ENCODE measurements at places on chromosomes 2 and 18. TPM values are rescaled to one million over a fixed set of nuclear protein-coding genes. Genes with fewer than 3 reads are reported as not detected.

Gene IWS1
- 51.3 TPM for total RNA-seq

Gene UGT1A4
- 73.6 TPM for total RNA-seq

- no peak for DNase-seq
These were observed 16.6 kb downstream of the SMC6 start for GRCh38 chr2:17736989-17737388.

GRCh38 chr2:124604940-124605339, 579.9 kb downstream of the CNTNAP5 start:
- DNase-seq, result no peak

Gene LOXHD1
- total RNA-seq, result not detected

Gene CXCR1
- not detected for total RNA-seq

Gene CARF
- total RNA-seq, result 6.5 TPM

DNA sequence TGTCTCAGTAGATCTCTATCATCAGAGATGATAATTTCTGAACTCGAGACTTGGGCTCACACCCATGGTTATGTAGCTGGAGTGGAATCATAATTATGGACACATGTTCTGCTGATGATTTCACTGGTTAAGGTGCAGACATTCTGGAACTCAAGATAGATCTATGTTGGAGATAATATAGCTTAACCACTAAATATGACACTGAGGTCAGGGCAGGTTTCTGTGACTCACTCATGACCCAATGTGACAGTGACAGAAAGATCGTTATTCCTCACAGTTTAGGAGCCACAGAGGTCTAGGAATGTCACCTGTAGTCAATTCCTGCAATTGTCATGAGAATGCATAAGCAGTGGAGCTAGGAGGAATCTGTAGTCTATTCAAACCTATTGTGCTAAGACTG, 828.6 kb downstream of the TRIB2 start:
- peak; percentile 39 for DNase-seq

DNA sequence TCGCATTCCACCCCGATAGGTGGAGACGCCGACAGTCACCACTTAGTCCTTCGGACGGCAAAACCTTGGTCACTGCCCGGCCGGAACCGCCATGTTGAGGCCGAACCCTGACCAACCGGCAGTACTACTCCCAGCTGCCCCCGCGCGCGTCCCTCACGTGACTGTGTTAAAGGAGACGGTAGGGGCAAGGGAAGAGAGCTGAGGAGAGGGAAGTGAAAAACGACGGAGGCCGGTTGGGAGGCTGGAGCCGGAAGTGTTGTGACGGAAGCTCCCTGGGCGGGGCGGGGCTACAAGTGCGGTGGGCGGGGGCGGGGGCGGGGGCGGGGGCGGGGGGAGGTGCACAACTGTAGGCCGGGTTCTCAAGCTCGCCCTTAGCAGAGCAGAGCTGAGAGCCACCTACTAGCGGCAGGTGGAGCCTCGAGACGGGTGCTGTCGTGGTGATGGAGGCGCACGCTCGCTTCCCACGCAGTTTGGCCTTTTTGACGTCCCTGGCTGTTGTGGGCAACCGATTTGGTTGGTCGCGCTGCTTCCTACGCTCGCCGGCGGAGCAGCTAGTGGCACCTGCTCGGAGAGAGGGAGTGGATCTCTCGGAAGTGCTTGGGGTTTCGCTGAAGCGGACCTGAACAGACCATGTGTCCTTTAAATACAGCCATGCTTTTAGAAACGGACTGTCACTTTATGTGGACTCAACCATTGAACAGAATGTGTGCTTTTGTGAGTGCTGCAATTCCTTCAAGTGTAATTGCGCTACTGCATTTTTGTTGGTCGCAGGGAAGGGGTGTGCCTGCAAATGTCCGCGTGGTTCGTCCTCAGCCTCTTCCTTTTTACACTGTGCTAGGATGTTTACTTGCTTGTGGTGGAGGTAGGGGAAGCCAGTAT, at the start of gene TRAPPC8:
Gene TRAPPC8 (minus strand): TSS at position 130 of the 879 bp plus-strand sequence. CDS start 364 bp downstream, outside the sequence.
- DNase-seq, result peak; percentile 88

Gene NPAS2
- total RNA-seq, result 41.2 TPM

Gene APLF
- total RNA-seq, result 4.5 TPM

GRCh38 chr2:68115965-68116364, 41.7 kb upstream of the PNO1 start:
- no peak for DNase-seq

- no peak for DNase-seq
These were observed 23.7 kb downstream of the EFEMP1 start for GRCh38 chr2:55899881-55900280.

GRCh38 chr2:105404736-105405135, 5.9 kb upstream of the FHL2 start:
- no peak for DNase-seq

Gene HOXD4
- total RNA-seq, result not detected

- no peak for DNase-seq
These were observed 155.0 kb upstream of the SRD5A2 start for GRCh38 chr2:31735716-31736115.

- no peak for DNase-seq
These were observed 318.2 kb upstream of the NRXN1 start for GRCh38 chr2:51350100-51350499.

DNA sequence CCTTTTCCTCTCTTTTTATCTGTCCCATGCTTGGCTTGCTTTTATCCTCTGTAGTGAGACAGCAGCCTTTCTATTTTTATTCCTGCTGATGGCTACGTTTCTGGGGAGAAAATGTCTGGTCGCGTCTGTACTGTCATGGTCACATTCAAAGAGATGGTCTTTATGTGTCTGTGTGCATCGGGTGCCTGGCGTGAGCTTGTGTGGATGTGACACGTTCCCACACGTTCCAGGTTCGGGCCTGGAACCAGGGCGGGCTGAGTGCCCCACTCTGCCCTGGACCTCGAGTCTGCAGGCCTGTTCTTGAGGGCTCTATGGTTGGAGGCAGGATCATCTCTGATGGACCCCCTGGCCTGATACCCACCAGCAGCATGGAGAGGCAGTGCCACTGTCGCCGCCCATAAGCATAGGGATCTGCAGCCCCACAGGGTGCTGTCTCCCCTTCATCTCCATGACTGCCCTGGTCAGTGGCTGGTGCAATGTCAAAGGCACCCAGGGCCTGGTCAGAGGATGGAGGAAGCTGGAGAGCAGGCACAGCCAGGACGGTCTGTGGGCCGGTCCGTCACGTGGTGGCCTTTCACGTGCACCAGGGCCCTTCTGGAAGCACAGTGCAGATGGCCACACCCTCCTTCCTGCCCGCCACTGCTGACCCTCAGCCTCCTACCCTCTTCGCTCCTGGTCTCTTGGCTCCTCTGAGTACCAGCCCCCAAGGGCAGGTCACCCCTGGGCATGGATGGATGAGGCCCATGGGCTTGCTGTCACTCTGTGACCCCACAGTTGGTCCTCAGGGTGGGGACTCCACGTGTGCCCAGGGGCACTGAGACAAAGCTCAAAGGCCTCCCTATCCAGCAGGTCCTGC, 149.2 kb upstream of the TWIST2 start:
- DNase-seq, result no peak

Gene NOP58
- total RNA-seq, result 38.2 TPM

Gene SMAD7
- 5.8 TPM for total RNA-seq

DNA sequence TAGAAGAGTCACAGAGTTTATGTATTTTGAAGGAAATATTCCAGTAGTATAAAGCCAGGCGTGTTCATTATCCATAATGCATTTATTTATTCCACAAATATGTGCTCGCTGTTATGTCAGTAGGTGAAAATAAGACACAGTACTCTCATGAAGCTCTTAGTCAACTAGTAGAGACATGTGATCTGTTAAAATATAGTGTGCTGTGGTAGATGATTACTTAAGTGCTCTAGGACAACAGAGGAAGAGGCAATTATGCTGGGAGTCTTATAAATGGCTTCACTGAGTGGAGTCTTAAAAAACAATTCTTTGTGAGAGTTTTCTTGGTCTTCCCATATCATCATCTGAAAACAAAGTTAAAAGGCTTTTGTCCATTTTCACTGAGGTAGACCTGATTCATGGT, 457.3 kb downstream of the XIRP2 start:
- no peak for DNase-seq

Gene SCYGR4
- not detected for total RNA-seq

DNA sequence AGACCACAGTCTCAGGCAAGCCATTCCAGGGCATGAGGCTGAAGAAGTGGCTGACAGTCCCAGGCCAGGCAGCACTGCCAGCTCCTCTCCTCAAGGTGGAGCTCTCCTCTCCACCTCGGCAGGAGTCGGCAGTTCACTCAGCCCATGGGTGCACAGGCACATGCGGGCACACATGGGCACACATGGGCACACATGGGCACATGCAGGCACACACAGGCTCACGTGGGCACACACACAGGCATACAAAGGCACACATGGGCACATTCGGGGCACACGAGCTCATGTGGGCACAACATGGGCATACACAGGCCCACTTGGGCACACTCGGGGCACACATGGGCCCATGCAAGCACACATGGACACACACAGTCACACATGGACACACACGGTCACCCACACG, 65.3 kb upstream of the TAF1B start:
- DNase-seq, result no peak

DNA sequence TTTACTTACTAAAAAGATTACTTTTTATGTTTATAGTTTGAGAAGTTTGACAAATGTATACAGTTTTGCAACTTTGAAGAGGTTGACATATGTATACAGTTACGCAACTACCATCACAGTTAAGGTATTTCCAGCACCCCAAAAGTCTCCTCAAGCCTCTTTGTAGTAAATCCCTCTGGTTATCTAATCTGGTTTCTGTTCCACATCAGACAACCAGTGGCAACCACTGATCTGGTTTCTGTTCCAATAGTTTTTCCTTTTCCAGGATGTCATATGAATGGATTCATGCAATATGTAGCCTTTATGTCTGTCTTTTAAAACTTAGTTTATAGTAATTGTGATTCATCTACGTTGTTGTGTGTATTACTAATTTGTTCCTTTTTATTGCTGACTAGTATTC, 23.5 kb downstream of the IFIH1 start:
- no peak for DNase-seq

Gene GKN1
- total RNA-seq, result not detected

DNA sequence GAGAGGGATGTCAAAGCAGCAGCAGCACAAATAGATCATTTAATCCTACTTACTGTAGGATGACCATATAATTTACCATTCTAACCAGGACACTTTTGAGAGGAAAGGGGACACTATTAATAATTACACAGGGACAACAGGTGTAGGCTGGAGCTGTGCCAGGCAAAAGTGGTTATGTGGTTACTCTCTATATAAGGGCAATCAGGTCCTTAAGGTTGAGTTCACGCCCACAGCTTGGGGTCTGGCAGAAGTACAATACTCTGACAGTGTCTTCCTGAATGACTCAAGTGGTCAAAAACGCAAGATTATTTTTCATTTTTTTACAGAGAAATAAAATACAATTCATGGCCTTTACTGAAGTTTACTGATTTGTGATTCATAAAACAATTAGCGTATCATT, 2.8 kb downstream of the PREPL start:
- DNase-seq, result peak; percentile 55

- DNase-seq, result no peak
These were observed 67.7 kb upstream of the GLI2 start for GRCh38 chr2:120667981-120668380.

DNA sequence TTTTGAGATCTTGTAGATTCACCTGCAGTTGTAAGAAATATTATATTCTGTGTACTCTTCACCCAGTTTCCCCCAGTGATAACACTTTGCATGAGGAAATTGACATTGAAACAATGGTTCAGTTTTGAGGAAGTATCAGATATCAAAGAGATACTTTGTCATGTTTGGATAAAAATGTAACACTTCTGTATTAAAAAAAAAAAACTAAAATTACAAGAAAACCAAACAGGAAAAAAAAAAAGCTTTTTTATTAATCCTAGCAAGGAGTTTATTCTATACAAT, 204.0 kb downstream of the ARL4C start:
- DNase-seq, result no peak

Gene CPO
- total RNA-seq, result not detected

Gene WNT10A
- total RNA-seq, result 1.2 TPM

Gene EN1
- total RNA-seq, result not detected

- peak; percentile 54 for DNase-seq
These were observed 59.8 kb downstream of the KCTD1 start for GRCh38 chr18:26488417-26489009.

Gene SP5
- total RNA-seq, result 7.3 TPM

GRCh38 chr2:128260239-128261138, 58.2 kb downstream of the HS6ST1 start:
- peak; percentile 74 for DNase-seq

GRCh38 chr2:38146275-38146906, 70.4 kb upstream of the CYP1B1 start:
- DNase-seq, result peak; percentile 71

DNA sequence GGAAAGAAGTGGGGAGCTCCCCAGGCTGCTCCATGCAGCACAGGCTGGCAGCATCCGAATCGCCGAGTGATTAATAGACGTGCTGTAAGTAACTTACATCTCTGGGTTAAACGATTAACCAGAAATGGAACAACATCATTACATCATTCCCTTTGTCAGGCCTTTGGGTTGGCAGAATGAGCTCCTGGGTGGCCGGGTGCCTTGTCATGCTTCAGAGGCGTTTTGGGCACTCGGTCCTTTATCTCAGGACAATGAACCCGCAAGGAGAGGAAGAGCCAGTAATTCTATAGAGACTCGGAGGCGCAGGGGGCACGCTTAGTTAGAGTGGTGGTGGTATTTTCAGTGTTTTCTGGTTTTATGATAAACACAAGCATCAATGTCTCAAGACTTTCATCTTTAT, 146.9 kb upstream of the TPO start:
- DNase-seq, result no peak

DNA sequence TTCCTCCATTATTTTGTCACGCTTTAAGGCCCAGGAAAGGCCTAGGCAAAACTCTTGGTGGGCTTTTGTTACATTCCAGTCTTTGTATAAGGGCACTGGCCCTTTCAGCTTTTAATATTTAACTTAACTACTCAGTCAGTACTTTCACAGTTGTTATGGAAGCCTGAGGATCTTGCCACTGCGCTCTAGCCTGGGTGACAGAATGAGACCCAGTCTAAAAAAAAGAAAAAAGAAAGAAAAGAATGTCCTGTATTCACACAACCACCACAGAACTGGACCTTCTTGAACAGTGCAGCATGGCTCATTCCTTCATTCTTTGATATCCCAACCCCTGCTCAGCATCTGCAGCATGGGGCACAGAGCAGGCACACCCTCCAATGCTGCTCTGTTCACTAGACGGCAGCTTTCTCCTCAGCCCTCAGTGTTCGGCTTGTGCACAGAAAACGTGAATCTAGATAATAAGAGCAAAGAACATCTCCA, 93.4 kb upstream of the MSH2 start:
- DNase-seq, result no peak

Gene CDCA7
- total RNA-seq, result 34.2 TPM

DNA sequence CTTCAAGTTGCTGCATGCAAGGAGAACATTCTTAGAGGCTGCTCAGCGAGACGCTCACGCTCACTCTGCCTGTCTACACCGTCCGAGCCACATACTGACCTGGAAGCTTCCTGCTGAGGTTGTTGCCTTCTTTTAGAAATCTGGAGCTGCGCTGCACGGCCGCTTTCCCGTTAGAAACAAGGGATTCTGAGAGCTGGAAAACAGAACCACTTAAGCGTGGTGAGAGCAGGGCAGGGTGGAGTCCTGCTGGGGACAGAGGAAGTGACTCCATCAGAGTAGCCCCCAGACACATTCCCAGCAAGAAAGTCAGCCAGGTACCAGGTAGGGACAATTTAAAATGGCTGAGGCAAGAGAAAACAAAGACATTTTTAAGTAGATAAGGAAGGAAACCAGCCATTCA, 135.2 kb downstream of the LAMA1 start:
- no peak for DNase-seq

Gene COLEC12
- not detected for total RNA-seq

- no peak for DNase-seq
These were observed 61.9 kb upstream of the CREB1 start for GRCh38 chr2:207467716-207468347.

GRCh38 chr2:160042054-160042453, 20.4 kb downstream of the PLA2R1 start:
- DNase-seq, result no peak

All from PC-9 (cell line).